ENCODE measurements at places on chromosomes 4 and X.

DNA sequence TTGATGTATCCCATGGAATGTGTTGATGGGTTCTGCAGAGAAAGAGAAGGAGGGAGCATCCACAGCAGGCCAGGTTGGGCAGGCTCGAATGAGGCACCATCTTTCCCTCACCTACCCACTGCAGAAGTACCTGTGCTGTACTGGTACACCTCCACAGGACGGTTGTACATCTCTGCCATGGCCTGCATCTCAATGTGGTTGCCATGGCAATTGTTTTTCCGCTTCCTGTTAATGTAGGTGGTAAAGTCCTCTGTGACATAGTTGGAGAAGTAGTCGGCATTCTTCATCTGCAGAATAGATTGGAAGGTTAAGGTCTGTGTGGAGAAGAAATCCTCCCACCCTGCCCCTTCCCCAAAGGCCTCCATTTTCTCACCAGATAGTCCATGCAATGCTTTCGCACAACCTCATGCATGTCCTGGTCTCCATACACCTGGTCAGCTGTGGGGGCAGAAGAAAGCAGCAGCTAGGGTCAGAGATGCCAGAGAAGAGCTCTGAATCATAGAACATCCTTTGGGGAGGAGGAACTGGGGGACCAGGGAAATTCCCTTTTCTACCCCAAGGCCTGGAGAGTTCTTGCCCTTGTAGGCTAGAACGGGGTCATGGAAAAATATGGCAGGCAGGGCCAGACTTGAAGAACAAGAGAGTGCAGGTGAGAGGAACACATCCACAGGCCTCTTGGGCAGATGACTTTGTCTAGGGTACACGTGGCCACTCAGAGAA lies 15.9 kb upstream of the PIM2 start:
- DNase-seq, result no peak

DNA sequence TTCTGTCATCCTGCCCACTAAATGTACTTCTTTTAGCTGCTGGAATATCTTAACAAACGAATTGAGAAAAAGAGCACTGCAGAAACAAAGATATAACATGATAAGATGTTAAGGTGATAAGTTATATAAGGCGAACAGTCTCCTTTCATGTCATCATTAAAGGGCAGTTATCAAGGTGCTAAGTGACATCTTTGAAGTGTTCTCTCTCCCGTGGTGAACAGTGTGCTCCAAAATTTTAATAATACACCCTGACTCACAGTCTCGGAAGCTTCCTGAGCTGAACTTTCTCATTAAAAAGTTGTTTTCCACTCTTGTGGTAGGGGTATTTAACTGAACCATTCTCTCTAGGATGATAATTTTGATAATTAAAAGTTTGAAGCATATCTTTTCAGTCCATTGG lies 61.6 kb downstream of the PLS3 start:
- DNase-seq, result no peak

GRCh38 chr4:948101-948935 lies 16.1 kb downstream of the TMEM175 start:
- no peak for DNase-seq

- peak; percentile 54 for DNase-seq
Observed at GRCh38 chr4:1632109-1633104, 51.7 kb downstream of the FAM53A start.

- peak; percentile 41 for DNase-seq
Observed at GRCh38 chrX:103549916-103550315, 30.6 kb upstream of the RAB40A start.

DNA sequence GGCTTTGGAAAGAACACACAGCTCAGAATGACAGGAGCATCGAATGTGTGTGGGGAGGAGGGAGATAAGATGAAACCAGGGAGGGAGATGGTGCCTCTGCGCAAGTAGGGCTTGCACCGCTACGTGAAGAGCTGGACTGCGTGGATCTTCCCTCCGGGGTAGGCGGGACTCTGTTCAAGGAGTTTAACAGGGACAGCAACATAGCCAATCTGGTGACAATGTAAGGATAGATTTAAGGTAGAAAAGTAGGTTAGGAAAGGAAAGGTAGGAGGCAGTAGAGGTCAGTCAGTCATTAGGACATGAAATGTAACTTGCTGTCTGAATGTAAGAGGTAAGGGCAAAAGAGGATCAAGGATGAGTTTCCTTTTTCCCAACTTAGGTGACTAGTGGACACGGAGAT lies 152.5 kb downstream of the DCTD start:
- DNase-seq, result no peak

Data from fibroblast of pulmonary artery (primary cell).